Mesendoderm (in vitro differentiated cells): ENCODE measurements at places on chromosomes 16 and 17.

GRCh38 chr17:930258-930657 lies 49.3 kb downstream of the NXN start:
- no peak for DNase-seq

DNA sequence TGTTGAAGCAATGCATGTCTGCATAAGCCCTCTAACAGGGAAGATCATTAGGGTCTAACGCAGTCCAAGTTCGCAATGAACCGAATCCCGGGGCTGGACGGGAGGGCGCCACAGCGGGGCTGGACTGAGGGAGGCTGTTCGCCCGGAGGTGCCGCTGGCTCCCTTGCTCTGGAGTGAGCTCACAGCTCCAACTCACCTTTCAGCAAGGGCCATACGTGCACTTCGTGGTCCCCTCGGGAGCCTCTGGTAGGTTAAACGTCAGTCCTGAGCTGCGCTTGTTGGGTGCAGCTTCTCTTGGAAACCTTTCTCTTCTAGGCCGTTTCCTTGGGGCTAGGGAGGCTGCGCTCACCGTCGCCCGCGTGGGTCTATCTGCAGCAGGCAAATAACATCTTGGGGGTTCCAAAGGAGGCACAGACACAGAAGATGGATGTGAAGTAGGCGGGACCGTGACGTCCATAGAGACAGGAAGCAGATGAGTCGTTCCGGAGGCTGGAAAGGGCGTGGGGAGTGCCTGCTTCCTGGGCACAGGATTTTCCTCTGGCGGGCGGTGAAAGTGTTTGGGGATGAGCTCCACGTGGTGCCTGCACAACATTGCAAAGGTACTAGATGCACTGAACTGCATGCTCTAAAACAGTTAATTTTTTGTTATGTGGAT lies 21.9 kb downstream of the ATP2C2 start:
- DNase-seq, result peak; percentile 10

- no peak for DNase-seq
Observed at GRCh38 chr17:75917141-75917916, 12.6 kb upstream of the MRPL38 start.

- peak; percentile 73 for DNase-seq
Observed at GRCh38 chr16:49484451-49484849, 110.8 kb downstream of the C16orf78 start.

- peak; percentile 45 for DNase-seq
Observed at GRCh38 chr17:9361188-9361955, 214.2 kb downstream of the STX8 start.

GRCh38 chr17:39759204-39759603 lies 21.5 kb downstream of the GRB7 start:
- DNase-seq, result no peak

- DNase-seq, result peak; percentile 50
Observed at GRCh38 chr16:89827383-89828198, 684 bp upstream of the SPIRE2 start.

GRCh38 chr16:1385232-1385631 lies 29.3 kb downstream of the UNKL start:
- no peak for DNase-seq

DNA sequence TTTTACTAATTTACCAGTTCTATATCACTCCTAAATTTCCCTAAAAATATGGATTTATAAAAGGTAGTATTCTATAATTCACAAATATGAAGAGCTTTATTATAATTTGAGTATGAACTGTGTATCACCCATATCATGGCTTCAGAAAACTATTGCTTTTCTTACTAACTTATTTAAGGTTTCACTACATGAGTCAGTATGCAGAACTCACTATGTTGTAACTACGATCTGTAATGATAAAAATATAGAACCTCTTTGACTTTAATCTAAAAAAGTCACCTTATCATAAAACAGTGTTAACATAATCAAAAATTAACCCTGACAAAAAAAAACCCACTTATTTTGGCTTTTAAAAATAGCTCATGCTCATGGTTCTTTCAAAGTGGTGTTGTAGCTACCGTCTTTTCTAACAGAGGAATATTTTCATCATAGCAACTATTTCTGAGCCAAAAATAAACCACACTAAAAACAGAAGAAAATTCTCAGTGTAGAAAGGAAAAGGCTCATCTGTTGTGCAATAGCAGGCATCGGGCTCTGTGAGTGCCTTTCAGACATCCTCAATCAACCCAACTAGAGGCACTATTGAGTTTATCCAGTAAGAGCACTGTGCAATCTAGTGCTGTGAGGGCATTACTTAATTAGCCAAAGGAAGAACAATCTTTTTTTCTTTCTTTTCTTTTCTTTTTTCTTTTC lies 42.1 kb downstream of the ITGAM start:
- DNase-seq, result no peak

- no peak for DNase-seq
Observed at GRCh38 chr17:67082107-67082506, 37.8 kb downstream of the CACNG1 start.

- peak; percentile 98 for DNase-seq
Observed at GRCh38 chr16:65154321-65154720, 32.5 kb upstream of the CDH11 start.

- DNase-seq, result no peak
Observed at GRCh38 chr16:20822521-20823325, 16.4 kb downstream of the REXO5 start.

DNA sequence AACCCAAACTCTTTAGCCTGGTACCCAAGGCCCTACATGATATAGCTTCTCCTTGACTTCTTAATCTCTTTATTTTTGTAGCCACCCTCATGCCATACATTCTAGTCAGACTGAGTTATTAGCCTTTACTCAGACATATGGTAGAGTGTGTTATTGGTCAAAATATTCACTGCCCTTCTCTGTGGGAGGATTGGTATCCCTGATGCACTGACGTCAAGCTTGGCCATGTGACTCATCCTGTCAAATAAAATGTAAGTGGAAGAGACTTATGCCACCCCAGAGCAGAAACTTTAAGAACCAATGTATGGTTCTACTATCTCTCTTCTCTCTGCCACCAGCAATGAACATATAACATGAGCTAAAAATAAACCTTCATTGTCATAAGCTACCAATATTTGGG lies 12.2 kb upstream of the BEAN1 start:
- no peak for DNase-seq

GRCh38 chr16:9545522-9546437 lies 454.3 kb downstream of the HAPSTR1 start:
- DNase-seq, result no peak

- no peak for DNase-seq
Observed at GRCh38 chr16:14150796-14151195, 79.7 kb downstream of the MRTFB start.

- peak; percentile 87 for DNase-seq
Observed at GRCh38 chr16:17211797-17212196, 259.0 kb downstream of the XYLT1 start.

DNA sequence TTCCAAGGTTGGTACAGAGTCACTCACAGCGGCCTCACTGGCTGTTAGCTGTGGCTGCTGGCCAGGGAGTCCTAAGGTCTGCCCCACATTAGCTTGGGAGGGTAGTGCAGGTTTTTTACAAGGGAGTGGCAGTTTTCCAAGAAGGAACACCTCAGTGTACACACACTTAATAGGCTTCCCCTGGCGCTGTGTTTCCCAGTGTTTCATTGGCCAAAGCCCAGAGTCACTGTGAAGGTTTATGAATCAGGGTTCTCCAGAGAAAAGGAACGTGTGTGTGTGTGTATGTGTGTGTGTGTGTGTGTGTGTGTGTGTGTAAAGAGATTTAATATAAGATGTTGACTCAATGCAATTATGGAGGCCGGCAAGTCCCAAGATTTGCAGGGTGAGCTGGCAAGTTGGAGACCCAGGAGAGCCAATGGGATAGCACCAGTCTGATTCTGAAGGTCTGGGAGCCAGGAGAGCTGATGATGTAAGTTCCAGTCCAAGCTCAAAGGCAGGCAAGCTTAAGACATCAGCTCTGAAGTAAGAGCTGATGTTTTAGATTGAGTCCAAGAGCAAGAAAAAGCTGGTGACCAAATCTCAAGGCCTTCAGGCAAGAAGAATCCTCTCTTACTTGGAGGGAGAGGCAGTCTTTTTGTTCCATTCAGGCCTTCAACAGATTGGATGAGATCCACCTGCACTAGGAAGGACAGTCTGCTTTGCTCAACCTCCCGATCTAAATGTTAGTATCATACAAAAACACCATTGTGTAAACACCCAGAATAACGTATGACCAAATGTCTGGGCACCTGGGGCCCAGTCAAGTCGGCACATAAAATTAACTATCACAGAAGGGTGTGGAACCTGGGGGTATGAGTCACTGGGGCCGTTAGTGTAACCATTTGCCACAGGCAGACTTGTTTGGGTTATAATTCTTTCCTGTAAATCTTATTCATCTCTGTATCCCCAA lies 206.8 kb downstream of the PRKCA start:
- no peak for DNase-seq

- peak; percentile 47 for DNase-seq
Observed at GRCh38 chr17:7380855-7381683, at the start of gene TNK1. Gene TNK1, plus strand, starts transcription at chr17:7381089. Its CDS starts 1,838 bp downstream, at chr17:7382927.

DNA sequence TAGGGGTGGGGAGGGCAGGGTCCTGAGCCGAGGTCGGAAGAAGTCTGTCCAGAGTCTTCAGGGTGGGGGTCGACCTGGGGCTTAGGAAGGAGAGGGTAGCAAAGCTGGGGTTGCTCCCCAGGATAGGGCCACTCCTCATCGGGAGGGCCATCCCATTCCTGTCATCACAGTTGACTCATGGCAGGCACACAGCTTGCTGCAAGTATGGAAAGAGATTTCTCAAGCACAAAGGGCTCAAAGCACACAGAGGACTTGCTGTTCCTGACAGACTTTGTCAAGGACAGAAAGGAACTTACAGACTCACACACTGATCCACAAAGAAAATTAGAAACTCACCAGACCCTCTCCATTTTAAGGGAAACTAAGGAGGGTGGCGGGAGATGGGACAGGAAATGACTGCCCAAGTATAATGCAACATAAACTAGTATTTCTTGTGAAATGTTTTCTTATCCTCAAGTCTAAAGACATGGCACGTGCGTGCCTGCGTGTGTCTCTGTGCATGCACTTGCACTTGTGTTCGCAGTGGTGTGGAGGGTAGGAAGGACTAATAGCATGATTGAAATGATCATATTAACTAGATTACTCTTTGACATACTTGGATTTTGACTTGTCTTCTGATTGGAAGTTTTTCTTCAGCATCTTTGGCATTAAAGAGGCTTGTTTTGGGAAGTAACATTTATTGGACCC lies 2.4 kb downstream of the AOC2 start:
- DNase-seq, result no peak

DNA sequence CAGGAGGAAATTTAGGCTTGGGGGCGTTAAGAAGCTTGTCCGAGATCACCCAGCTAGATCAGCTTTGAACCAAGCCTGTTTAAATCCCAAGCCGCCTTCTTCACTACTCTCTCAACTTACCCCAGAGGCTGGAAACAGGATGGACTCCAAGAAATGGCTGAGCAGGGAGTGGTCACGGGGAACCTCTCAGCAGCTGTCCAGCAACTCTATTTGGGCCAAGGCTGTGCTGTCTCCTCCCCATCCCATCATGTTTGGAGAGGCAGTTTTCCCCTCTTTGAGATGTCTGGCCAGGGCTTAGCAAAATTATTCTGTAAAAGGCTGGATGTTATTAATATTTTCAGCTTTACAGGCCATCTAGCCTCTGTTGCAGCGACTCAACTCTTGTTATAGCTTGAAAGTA lies 305.7 kb downstream of the RBFOX1 start:
- DNase-seq, result no peak

DNA sequence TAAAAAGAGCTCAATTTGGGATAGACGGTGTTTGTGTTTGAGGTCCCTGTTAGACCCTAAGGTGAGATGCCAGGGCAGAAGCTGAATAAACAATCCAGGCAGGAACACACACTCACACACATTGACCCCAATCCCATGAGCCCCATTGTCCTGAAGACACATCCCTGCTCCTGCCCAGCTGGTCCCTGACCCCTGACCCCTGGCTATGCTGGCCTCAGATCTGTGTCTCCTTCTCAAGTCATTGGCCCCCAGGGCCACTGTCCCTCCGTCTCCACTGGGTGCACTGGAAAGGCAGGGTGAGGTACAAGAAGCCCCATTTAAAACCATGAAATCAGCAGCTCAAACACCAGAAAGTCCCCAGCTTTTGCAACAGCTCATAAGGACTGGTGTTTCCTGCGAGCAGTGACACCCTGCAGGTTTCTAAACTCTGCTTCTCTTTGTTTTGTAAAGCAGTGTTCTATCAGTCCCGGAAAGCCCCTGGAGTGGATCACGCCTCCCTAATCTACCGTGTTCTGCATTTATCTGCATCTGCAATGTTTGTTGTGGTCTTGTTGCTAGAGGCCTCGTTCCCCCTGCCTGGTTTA lies 18.0 kb upstream of the ASGR2 start:
- DNase-seq, result peak; percentile 97

DNA sequence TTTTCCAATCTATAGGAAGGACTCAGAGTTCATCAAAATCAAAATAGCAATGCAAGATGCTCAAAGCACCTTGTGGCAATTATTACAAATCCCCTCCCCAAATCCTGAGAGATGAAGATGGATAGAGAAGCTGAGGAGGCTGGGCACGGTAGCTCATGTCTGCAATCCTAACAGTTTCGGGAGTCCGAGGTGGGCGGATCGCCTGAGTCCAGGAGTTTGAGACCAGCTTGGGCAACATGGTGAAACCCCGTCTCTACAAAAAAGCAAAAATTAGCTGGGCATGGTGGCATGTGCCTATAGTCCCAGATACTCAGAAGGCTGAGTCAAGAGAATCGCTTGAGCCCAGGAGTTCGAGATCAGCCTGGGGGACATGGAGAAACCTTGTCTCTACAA lies 8.6 kb downstream of the TBC1D16 start:
- no peak for DNase-seq

- DNase-seq, result no peak
Observed at GRCh38 chr17:9167379-9167778, 146.1 kb downstream of the NTN1 start.

- peak; percentile 72 for DNase-seq
Observed at GRCh38 chr16:85222155-85222863, 110.0 kb upstream of the CIBAR2 start.

DNA sequence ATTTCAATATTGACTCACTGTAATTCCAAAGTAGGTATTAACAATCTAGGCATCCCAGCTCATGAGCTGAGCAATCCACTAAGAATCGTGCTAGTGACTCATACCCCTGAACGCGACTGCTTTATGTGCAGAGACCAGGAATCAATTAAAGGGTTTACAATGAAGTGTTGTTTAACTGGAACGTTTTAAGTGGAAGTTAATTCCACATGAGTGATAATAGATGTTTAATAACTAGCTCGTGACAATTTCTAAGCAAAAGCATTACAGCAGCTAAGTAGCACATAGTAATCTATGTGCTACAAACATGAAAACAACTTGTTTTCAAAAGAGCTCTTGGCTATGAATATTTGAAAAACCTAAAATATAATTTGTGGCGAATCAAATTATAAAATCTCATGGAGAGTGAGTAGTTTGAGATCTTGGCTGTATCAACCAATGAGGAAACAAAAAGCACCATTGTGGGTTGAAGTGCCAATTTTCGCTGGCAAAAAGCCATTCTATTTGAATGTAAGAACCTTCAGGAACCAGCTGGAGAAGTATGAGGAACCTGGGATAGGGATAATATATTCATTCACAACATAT lies 9.4 kb downstream of the GJC1 start:
- DNase-seq, result peak; percentile 25

DNA sequence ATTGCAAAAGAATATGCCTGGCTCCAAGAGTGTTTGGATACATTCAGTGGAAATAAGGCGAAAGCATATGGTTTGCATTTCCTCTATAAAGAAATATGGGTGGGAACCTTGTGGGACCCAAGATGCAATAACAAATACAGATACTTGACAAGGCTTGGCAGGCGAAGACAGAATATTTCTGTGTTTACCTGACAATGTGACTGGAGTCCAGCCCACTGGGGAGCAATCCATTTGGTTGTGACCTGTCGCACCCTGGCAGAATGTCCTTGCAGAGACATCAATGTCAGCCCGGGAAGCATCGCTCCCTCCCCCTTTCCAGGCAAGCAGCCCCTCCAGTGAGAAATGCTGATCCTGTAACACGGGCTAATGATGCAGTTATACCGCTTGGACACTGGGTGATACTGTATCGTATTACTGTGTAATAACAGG lies 296.6 kb downstream of the MAF start:
- no peak for DNase-seq
